WTC11 (cell line): ENCODE measurements at places on chromosomes 2 and 18.

DNA sequence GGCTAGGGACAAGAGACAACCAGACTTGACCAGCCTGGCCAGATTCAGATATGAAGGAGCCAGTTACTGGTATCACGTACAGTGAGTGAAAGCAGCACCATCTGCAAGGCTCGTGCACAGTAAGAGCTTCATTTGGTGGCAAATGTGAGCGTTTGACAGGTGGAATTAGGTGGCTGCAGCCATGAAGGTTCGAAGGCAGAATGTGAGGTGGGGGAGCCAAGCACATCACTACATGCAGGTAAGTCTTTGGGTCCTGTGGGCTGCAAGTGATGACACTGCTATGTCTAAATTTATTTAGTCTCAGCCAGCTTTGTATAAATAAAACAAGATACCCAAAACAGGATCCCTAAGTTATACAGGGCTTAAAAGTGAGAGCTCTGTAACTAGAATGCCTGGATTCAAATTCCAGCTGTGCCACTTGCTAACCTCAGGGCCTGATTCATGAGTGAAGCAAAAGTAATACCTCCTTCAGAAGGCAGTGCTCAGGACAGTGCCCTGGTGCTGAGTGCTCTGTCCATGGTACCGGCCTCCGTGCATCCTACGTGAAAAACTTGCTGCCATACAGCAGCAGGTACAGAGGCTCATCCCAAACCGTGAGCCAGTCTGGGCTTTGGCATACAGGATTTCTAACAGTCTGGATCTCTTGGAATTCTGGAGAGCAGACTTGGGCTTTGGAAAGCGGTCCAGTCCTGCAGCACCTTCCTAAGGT is 18.6 kb downstream of the DDX18 start:
- peak; percentile 28 for DNase-seq

DNA sequence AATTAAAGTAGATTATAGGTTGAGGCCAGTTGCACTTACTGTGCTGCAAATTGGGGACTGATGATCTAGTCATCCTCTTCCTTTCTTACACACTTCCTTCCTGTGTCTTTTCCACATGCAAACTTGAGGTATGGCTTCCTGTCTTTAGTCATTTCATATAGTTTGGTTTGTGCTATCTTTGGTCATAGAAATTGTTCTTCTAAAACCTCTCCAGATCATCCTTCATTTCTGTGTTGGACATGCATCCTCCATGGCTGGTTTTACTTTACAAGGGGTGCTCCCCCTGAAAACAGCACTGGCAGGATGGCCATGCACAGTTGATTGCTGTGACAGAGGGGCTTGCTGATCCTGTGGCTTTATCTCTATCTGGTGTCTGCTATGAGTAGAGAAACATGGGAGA is 36.5 kb downstream of the MGAT5 start:
- no peak for DNase-seq

- no peak for DNase-seq
Observed at GRCh38 chr2:177242121-177242987, 22.2 kb downstream of the NFE2L2 start.

GRCh38 chr2:178756843-178757242 is 50.4 kb downstream of the TTN start:
- no peak for DNase-seq

DNA sequence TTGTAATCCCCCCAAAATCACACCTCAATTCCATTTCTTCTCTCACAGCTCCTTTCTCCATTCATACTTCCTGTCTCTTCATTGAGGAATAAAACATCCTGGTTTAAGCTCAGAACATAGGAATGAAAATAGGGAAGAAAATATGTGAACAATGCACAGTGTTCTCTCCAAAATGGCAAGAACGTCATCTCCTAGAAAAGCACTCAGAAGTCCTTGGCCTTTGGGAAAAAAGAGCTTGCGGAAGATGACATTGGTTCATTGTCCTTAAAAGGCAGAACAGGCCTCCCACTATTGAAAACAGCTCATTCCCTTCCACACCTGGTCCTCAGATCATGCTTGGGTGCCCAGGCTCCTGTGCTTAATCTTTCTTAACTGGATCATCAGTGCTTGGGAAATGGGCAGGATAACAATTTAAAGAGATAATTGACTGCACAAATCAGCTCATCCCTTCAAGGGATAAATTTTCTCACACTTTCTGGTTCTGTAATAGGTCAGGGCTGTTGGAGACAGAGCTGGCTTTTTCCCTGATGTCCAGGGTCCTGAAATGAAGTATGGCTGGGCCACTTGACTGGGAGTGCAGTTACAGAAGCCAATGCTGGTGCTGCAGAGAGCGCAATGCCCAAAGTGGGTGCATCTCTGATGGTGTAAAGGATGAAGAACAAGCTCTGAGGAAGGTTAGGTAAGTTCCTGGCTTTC is 69.2 kb downstream of the MARCHF4 start:
- DNase-seq, result no peak

DNA sequence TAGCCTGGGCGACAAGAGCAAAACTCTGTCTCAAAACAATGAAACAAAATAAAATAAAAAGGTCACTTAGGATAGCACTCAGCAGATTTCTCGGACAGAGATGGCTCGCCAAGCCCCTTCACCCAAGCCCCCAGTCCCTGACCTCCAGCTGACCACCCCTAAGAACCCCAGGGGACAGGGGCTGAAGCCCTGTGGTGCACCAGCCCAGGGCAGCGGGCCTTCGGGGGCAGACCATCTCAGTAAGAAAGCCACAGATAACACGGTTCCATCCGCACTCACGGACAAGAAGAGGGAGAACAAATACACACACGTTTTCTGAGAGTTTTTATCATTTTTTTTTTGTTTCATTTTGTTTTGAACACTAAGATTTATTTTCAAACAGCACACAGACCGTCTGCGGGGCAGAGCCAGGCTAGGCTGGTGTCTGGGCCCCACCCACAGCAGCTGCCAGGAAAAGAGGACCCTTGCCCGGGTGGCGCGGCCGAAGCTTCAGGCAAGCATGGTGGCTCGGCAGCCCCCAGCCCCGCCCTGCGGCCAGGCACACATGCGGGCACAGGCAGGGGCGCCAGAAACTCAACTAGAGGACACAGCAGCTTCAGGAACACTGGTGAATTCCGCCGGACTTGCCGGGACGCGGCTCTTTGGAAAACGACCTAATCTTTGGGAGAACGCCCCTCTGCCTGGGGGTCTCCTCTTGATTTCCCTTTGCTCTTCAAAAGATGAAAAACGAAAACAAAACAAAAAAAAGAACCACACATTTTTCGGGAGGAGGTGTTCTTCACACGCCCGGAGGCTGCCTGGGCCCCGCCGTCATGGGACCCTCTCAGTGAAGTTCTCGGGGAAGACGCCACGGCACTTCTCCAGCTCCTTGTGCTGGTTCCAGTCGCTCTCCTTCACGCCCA is 59.0 kb downstream of the BIN1 start:
- DNase-seq, result no peak

GRCh38 chr2:200843993-200844948 is 20.2 kb downstream of the CLK1 start:
- DNase-seq, result no peak

DNA sequence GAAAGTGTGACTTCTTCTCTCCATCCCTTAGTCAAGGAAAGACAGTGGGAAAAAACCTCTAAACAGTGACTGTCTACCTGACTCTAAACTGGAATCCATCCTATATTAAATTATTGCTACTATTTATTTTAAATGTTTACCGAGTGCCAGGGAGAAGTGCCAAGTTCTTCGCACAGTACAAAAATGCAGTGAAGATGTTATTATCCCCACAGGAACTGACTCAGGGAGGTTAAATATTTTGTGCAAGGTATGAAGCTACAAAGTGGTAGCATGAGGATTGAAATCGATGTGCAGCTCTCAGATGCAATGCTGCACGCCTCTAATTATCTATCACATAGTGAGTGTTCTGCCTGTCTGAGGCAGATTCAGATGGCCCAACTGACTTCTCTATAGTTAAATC is 91.1 kb downstream of the MEP1B start:
- no peak for DNase-seq

GRCh38 chr2:177876950-177877349 is 195.6 kb downstream of the PDE11A start:
- no peak for DNase-seq

GRCh38 chr2:7976206-7976605 is 705.6 kb upstream of the ID2 start:
- DNase-seq, result no peak

- DNase-seq, result no peak
Observed at GRCh38 chr18:39244242-39244641, 1678.6 kb upstream of the CELF4 start.

DNA sequence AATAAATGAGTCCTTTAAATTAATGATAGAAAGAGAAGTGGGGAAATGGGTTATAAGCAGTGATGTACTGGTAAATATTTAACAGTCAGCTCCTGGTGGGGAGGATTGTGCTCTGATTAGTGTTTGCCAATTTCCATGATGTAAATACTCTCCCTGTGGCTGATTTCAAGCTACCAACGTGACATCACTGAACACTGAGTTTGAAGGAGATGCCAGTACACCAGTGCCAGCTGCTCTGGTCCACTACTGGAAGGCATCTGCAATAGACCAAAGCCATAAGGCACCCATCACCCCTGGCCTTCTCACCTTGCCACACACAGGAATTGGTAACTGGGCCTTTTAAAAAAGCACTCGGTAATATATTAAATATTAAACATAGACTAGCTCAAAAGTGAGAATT is 77.7 kb downstream of the TGOLN2 start:
- DNase-seq, result no peak

DNA sequence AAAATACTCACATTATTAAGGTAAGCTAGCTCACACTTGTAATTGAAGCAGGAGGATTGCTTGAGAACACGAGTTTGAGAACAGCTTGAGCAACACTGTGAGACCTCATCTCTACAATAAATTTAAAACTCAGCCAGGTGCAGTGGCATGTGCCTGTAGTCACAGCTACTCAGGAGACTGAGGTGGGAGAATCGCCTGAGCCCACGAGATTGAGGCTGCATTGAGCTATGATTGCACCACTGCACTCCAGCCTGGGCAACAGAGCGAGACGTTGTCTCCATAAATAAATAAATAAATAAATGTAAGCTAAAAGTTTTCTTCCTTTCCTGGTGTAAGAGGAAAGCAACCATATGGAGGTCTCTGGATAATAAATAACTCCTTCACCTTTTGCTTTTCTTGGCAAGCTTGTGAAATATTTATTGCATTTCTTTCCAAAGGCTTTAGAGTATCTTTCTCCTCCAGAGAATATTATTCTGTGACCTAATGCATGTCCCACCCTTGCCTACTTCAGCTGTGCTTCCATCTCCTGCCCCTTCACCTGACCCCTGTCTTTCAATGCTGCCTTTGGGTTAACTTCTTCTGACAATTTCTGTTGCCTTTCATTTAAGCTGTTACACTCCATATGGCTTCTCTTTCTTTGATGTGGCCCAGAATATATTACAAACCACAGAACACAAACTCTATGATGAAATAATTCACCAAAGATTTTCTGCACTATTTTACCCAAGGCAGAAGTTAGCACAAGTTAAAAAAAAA is 280.7 kb upstream of the RND3 start:
- DNase-seq, result no peak

- no peak for DNase-seq
Observed at GRCh38 chr2:201631041-201631440, 12.3 kb downstream of the TMEM237 start.

- no peak for DNase-seq
Observed at GRCh38 chr2:210541290-210541902, 15.0 kb upstream of the CPS1 start.

- no peak for DNase-seq
Observed at GRCh38 chr2:238251986-238252385, 12.1 kb upstream of the HES6 start.

DNA sequence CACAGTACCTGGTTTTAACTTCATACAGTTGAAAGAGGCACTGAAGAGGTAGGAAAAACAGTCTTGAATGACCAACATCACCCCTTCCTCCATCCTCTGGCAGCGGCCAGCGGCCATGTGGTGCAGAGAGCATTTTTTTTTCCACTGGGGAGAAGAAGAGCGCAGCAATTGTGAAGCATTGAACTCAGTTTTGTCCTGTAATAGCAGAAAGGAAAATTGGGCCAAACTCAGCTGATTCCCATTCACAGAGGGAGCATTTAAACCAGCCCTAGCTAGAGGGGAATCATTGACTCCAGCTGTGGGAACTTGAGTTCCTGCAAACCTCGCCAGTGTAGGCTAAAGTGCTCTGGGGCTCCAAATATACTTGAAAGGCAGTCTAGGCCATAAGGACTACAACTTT is 316.6 kb upstream of the CHST9 start:
- DNase-seq, result no peak

GRCh38 chr18:42038936-42039335 is 83.9 kb downstream of the PIK3C3 start:
- no peak for DNase-seq

DNA sequence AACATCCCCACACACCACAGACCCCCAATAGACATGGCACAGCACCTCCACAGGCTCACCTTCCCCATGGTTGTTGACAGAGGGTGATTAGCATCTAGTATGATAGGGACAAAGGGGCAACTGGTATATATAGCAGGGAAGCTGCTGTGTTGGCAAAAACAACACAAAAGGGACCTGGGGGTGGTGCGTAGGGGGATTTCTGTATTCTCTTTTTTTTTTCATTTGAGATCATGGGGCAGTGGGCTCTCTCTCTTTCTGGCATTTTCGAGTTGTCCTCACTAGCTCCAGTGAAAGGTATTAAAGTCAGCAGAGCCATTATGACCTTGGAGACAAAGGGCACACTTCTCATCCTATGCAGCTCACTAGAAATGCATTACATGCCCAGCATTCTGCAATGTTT is at the start of gene CRYGA:
Gene CRYGA (minus strand): TSS at position 101 of the 400 bp plus-strand sequence. CDS start 33 bp downstream, at position 68.
- DNase-seq, result no peak

DNA sequence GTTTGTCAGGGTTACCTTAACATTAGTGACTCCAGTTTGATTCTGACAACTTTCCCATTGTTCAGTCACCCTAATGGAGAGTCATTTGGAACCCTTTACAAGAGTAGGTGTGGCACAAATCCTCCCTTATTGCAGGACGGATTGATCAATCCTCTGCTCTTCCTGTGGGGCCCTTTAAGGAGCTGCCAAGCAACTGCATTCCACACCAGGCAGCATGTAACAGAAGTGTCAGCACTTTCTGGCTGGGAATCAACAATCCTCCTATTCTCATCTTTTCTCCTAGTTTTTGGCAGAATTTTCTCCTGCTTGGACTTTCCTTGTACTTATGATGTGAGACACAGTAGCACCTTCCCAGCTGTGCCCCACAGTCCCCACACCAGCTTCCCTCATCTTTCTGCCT is 177.8 kb downstream of the ST6GAL2 start:
- no peak for DNase-seq

DNA sequence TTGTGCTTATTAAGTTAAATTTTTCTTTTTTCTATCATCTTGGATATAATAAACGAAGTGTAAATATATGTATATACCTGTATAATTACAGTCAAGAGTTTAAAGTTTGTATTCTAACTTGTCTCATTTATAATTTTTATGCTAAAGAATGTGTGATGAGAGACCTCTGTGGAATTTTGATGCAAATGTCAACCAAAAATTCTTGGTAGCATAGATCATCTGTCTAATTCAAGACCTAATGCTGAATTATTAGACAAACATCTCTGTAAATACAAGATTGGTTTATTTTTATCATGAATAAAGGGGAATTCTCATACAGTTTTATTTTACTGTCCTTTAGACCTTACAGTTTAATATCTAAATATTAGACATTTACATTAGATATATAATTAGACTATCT is 149.2 kb upstream of the VWC2L start:
- DNase-seq, result no peak

- no peak for DNase-seq
Observed at GRCh38 chr2:43368483-43369385, 142.3 kb upstream of the ZFP36L2 start.
